ENCODE measurements at places on chromosomes 3 and 15.

- DNase-seq = no peak
Observed at GRCh38 chr3:106339551-106339950, 470.7 kb upstream of the CBLB start.

DNA sequence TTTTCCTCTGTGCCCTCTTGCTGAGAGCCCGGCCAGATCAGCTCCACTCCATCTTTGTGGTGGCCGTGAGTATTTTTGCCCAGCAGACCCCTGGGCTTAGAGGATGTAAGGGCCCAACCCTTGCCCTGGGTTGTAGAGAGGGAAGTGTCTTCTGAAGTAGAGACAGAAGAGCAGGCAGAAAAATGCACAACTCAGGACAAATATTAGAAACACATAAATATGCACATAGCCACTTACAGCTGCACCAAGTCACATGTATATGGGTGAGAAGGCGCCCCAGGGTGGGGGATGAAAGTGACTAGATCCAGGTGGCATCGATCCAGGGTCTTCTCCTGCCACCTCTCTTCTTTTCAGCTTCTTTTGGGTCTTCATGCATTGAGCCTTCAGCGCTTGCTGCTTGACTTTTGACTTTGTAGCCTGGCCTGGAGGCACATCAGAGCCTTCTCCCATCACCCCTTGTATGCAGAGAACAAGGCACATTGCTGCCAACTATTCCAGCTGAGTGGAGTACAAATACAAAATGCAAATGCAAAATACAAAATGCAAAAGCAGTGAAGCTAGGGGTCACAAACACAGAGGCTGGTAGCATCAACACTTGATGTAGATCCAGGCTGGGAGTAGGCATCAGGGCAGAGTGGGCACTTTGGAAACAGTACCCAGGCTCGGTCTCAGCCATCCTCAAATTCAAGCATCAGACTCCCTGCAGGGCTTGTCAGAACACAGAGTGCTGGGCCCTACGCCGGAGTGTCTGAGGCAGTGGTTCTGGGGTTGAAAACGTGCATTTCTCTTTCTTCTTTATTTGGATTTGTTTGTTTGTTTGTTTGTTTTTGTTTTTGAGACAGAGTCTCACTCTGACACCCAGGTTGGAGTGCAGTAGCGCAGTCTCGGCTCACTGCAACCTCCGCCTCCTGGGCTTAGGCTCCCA, 133.0 kb downstream of the ASB7 start:
- DNase-seq = no peak

DNA sequence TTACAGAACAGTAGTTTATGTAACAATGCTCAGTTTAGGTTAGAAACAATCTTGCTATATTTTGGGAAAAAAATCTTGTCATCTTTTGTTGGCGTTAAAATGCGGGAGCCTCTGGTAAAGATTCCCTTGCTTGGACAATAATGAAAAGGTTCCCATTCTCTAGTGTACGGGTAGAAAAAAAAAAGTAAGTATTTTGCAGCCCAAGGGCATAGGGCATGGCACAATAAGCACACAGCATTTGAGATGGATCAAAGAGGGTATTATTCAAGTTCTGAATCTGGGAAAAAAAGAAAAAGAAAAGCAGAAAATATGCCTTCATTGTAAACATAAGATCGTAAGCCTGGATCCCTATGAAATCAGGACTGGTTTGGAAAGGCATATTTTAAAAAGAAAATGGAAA, 408.6 kb upstream of the ROBO2 start:
- DNase-seq = no peak

DNA sequence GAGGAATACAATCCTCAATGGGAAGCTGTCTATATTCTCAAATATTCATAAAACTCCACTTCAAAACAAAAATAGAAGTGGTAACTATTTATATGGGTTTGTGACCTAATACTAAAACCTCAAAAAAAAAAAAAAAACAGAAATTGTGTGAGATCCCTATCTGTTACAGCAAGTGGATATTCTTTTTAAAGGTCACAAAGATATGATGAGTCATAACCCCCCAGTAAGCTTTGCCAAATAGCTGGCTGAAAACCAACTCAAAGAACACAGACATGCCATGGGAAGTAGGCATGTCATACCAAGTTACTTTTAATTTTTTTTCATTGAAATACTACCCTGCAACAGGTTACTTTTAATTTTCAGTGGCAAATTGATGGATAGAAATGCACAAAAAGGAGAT, 62.5 kb downstream of the CBLB start:
- no peak for DNase-seq

GRCh38 chr3:196207833-196208607, 3.2 kb downstream of the ZDHHC19 start:
- peak; percentile 36 for DNase-seq

DNA sequence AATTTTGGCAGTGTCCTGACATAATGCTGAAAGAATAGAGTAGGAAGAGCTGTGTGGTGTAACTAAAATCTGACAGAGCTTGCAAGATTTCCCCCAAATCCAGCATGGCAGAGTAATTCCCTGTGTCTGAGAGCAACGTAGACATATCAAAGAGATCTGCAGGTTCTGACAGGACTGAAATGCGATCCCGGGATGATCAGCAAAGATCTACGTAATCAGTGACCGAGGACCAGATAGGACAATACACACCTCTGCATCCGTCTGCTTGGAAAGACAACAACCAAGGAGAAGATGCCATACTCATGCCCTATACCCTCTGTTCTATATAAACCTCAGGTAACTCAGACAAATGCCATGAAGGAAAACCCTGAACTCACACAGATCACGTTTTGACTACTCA, 26.6 kb upstream of the SYNPR start:
- no peak for DNase-seq

DNA sequence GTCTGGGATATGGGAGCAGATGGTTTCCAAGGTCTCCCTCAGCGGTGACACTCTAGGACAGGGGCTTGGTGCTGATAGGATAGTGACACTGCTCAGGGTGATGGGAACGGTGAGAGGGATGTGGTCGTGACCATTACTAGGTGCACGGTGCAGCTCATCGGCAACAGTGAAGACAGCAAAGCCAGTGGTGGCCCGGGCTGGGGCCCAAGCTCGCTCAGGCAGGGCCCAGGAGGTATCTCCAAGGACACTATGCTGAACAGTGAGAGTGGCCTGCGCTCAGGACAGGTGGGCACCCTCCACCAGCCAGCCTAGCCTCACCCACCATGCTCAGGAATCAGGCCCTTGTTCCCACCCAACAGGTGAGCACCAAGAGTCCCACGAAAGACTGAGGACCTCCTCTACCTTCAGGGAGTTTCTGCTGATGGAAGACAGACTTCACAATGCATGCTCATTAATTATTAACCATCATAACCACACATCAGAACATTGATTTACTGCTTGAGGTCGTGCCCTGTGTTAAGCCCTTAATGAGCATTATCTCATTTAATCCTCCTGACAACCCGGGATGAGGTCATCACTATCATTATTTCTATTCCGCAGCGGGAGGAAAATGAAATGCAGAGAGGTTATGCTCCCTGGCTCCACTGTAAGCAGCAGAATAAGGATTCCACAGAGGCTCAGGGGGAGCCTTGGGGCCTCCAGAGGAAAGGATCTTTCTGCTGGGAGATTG, 269.4 kb downstream of the UACA start:
- no peak for DNase-seq

GRCh38 chr3:158097081-158097592, 9.1 kb downstream of the SHOX2 start:
- DNase-seq = no peak

- DNase-seq = no peak
Observed at GRCh38 chr3:141253326-141253725, 21.7 kb downstream of the PXYLP1 start.

- DNase-seq = no peak
Observed at GRCh38 chr3:197031315-197032285, 2.0 kb upstream of the MELTF start.

- DNase-seq = no peak
Observed at GRCh38 chr3:51830345-51830744, 31.1 kb upstream of the IQCF2 start.

DNA sequence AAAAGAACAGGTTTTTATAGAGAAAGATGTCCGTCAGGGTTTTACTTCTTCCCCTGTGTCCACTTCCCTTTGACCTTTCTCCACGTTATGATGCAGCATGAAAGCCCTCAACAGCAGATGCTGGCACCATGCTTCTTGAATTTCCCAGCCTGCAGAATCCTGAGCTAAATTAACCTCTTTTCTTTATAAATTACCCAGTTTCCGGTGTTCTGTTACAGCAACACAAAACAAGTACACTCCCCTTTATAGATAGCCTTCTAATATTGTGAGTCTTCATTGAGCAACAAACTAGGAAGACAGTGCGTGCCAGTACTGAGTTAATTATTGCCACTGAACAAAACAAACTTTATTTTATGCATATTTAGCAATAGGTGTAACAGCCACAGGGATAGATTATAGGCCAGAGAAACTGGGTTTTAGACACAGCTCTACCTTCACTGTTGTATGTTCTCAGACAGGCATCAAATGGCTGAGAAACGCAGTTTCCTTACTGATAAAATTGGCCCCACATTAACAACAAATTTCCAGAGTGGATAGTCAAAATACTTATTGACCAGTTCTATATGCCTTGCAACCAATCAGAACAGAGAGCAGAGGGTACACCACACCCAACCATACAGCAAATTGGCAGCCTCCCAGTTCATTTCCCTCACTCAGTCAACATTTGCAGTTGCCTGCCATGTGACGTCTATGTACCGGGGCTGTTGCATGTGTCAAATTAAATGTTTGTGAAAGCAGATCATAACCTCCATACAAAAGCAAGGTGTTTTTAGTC, 14.4 kb upstream of the TBL1XR1 start:
- no peak for DNase-seq

DNA sequence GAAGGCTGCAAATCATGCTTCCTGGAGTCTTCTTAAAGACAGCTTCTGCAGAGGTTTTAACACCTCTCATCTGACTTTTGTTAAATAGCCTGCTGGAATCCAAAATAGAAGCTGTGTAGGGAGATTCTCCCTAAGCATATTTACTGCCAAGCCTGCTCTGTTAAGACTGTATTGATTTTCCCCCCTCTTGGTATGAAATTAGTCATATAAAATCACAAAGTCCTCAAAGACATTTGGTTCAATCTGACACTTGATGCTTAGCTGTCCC, 94.6 kb downstream of the ITPR1 start:
- no peak for DNase-seq

DNA sequence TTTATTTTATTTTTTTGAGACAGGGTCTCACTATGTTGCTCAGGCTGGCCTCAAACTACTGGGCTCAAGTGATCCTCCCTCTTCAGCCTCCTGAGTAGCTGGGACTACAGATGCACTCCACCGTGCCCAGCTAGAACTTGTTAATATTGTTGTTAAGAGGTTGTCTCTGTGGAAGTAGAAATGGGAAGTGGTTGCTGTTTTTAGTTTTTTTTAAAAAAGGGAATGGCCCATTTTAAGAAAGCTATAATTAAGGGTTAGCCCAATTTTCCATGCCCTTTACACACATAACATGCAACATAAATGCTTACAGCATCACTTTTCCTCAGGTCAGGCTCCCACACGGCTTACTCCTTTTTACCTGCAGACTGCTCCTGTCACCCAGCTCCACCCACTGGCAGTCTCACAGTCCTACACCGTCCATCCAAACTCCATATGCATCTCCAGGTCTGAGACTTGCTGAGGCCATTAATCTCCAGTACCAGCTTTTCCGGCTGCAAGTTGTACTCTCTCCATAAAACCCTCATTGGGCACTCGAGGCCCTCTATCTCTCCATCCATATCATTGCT, 19.8 kb downstream of the MORC1 start:
- DNase-seq = no peak

DNA sequence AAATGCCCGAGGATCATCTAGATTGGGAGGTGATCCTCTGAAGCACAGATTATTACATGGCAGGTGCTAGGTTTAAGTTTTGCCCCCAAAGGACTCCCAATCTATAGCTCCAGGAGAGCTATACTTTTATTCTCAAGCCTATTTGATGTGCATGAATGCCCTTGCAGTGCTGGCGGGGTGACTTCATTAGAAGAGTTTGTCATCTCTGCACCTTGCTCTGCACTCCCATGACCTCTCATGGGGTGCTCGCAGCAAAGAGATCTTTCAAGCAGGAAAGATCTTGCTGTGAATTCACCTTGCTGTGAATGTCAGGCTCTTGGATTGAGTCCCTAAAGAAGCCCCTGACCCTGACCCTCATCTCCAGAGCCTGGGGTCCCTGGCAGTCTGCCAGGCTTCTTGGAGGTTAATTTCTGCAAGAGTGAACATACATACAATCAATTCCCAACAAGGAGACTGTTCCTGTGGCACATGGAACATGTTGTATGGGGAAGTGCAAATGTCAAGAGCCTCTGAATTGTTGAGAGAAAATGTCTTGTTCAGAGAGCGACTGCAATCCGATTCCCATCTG, 45.9 kb downstream of the FAM43A start:
- DNase-seq = no peak

GRCh38 chr15:46848704-46849103, 868.6 kb upstream of the SEMA6D start:
- no peak for DNase-seq

DNA sequence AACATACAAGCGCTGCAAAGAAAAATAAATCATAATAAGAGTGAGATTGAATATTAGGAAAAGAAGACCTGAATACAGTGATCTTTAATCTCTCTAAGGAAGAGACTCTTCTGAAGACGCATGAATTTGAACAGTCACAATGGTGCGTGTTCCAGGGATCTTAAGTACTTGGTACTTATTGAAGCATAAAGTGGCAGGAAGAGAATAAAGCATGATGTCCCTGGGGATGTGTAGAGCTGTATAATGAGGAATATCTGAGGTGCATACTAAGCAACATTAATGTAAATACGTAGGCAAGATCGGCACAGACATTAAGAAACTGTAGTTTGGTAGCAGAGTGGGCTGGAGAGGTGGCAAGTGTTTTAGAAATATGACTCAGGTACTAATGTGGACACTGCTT, 246.2 kb upstream of the MCTP2 start:
- DNase-seq = no peak

GRCh38 chr15:22939051-22939450, 41.1 kb downstream of the CYFIP1 start:
- DNase-seq = no peak

GRCh38 chr3:144463911-144464310, 492.3 kb downstream of the DIPK2A start:
- no peak for DNase-seq

DNA sequence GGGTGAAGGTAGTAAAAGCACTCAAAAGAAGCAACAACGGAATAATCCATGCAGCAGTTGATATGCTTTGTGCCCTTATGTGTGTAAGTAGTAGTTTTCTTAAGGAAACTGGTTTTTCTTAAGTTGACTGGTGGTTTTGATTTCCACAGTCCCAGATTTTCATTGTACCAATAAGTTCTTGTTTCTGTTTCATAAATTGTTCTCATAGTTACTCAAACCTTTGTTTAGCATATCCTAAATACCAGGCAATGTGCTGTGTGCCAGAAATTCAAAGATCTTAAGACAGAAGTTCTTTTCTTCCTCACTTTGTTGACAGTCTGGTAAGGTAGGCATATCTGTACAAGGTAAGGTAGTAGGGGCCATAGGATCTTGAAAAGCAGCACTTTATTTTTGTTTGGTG, 40.0 kb downstream of the DNAJC13 start:
- DNase-seq = no peak

Measured in activated T-cell treated with anti-CD3 and anti-CD28 coated beads for 24 hours (primary cell).